Inflammatory macrophage (primary cell): ENCODE measurements at places on chromosomes 12 and 14.

DNA sequence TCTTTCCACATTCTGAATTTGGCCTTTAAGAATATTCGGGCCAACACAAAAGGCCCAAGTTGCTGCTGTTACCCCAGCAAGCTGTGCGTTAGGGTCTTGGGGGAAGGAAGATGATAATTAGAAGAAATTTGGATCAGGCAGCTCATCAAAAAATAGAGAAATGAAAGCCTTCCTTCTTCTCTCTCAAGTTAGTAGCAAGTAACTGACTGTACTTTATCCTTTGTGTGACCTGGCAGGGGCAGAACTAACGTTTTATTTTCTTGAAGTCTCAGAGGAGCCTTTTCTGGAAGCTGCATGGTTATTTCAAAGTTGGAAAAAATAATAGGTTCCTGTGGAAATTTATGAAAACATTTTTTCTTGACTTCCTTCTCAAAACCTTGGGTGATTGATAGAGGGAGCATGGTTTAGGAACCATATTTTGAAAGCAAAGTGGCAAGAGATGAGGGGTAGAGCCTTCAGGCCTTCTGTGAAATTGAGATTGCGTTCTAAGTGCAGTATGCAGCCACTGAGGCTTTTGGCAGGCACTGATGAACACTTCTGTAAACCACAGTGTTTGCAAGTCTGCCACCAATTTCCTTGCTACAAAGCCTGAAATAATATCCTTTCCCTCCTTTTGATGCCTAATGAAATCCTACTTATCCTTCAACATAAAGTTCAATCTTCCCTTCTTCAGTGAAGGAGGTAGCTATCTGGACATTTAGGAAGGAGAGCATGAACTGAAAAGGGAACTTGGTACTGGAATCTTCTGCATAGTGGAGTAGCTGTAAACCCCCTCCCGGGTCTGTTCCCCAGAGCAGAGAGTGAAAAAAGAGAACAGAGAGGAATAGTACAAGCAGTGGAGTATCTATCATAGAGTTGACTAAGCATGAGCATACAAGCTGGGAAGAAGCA is 123.2 kb downstream of the FGD4 start:
- peak; percentile 34 for DNase-seq

DNA sequence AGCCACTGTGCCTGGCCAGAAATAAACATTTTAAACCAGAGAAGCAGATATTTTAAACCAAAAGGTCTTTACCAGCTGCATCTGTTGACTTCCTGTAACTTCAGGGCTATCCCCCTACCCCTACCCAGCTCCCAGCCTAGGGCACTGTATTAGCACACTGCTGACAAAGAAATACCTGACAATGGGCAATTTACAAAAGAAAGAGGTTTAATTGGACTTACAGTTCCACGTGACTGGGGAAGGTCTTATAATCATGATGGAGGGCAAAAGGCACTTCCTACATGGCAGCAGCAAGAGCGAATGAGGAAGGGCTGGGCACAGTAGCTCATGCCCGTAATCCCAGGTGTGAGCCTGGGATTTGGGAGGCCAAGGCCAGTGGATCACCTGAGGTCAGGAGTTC is 26.0 kb downstream of the GEMIN2 start:
- DNase-seq, result no peak

GRCh38 chr14:31902002-31902401 is 175.1 kb upstream of the ARHGAP5 start:
- DNase-seq, result no peak

DNA sequence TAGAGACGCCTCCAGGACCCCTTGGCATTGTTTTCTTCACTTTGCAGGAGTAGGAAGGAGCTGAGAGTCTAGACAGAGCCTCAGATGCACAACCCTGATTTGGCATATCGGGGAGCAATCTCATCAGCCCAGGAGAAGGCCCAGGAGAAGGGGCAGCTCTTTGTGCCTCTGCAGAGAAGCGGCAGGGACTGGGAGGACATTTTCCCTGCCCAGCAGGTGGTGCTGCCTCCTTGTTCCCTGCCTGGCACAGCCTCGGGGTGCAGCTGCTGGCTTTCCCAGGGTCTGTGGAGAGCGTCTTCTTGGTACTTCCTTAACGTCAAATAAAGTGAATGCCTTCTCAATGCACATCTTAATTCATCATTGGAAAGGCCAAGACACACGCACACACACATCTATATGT is 419.5 kb downstream of the TMEM121 start:
- peak; percentile 12 for DNase-seq

DNA sequence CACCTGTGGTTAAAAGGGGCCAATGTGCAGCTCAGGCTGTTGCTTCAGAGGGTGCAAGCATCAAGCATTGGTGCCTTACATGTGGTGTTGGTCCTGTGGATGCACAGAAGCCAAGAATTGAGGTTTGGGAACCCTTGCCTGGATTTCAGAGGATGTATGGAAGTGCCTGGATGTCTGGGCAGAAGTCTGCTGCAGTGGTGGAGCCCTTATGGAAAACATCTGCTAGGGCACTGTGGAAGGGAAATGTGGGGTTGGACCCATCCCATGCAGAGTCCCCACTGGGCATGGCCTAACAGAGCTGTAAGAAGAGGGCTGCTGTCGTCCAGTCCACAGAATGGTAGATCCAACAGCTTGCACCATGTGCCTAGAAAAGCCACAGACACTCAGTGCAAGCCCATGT is 36.6 kb downstream of the PCNX1 start:
- no peak for DNase-seq

DNA sequence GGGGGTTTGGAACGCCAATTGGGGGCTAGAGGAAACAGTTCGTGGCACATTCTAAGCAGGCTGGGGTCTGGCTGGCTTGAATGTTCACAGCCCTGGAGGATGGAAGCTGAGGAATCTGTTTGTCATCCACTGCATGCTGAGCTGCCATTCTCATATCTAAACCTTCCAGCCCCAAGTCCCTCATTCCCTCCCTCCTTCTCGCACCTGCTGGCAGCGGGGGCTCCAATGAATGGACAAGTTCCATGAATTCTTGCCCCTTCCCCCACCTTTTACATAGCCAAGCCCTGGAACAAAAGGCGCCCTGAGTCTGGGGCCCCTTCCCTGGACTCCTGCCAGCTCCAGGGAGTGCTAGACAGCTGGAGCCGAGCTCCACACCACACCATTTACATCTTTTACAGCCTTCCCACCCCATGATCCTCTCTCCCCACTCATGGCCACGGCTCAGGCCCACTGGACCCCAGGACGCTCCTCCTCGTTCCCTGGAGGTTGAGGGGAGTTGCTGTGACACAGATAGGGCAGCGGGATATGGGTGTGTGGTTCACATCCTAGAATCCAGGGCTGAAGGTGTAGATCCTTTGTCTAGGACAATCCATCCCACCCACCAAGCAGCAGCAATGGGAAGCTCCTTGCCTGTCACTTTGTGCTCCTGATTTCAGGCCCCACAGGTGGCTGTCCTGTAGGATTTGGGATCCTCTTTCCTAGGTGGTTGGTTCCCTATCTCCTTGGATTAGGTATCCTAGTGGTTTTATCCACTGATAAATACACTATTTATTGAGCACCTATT is 21.7 kb upstream of the VRTN start:
- DNase-seq, result no peak

GRCh38 chr12:4118017-4118510 is 155.5 kb upstream of the CCND2 start:
- peak; percentile 74 for DNase-seq

- DNase-seq, result no peak
Observed at GRCh38 chr12:5022025-5022424, 21.7 kb upstream of the KCNA5 start.

GRCh38 chr14:65179918-65180724 is 77.8 kb upstream of the MAX start:
- no peak for DNase-seq
